ENCODE measurements at places on chromosomes 13 and 19.

GRCh38 chr13:76969488-76970365 lies 21.4 kb downstream of the ACOD1 start:
- DNase-seq = peak; percentile 12

DNA sequence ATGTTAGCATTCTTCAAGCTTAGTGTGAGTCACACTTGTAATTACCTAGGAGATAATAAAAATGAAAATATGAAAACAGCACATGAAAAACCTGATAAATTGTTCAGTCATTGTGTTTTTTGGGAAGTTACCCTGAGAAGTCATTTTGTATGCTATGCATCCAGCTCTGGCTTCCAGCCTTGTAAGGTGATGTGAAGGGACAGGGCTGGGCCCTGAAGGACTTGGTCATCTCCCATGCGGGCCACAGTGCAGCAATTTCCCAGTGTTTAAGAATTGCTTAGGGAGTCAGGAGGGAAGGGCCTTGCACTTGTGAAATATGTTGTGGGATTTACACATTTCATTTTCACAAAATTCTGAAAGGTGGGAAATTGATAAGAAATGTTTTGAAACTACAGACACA lies 41.3 kb downstream of the ARHGEF7 start:
- no peak for DNase-seq

- no peak for DNase-seq
Measured at GRCh38 chr13:103104340-103104739, 38.1 kb upstream of the SLC10A2 start.

- no peak for DNase-seq
Measured at GRCh38 chr19:18364826-18365528, 21.0 kb upstream of the GDF15 start.

DNA sequence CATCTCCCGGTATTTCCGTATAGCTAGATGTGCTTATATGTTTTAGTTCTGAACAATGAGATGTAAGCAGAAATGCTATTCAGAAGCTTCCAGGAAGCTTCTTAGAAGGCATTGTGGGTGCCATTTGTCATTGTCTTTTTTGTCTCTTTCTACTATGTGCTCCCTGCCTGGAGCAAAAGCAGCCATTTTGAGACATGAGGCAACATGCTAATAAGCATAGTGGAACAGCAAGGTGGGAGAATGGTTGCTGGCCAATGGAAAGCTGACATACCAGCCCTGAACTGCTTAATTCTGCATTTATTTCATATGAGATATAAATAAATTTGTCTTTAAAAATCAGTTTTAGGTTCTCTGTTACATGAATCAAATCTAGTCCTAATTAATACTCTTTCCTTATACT lies 299.7 kb downstream of the LMO7 start:
- no peak for DNase-seq

GRCh38 chr19:28184997-28185396 lies 1028.0 kb downstream of the UQCRFS1 start:
- no peak for DNase-seq

GRCh38 chr19:14370169-14370939 lies 10.9 kb upstream of the ADGRE5 start:
- no peak for DNase-seq

DNA sequence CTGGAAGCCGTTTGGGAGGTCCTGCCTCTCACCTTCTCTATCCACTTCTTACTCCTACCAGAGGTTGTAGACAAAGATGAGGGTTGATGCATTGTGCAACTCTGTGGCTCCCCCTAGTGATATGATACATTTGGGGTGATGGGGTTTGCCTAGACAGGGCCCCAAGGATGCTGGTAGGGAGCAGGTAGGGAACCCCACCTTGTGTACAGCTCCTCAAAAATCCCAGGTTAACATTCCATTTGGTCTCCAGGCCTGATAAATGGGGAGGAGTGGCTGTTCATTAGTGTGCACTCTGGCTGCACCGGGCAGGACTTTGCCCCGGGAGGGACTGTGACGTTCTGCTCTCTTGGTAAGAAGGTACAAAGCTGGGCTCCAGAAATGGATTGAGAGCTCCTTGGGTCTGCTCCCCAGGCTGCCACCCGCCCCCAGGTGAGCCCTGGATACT lies 19.2 kb downstream of the SIGLEC8 start:
- peak; percentile 26 for DNase-seq

DNA sequence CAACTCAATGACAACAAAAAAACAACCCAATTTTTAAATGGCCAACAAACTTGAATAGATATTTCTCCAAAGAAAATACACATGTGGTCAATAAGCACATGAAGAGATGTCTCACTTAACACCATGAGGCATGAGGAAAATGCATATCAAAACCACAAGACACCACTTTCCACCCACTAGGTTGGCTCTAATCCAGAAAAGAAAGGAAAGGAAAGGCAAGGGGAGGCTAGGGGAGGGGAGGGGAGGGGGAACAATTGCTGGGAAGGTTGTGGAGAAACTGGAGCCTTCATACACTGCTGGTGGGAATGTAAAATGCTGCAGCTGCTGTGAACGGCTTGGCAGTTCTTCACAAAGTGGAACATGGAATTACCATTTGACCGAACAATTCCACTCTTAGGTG lies 854.3 kb downstream of the UQCRFS1 start:
- DNase-seq = peak; percentile 14

DNA sequence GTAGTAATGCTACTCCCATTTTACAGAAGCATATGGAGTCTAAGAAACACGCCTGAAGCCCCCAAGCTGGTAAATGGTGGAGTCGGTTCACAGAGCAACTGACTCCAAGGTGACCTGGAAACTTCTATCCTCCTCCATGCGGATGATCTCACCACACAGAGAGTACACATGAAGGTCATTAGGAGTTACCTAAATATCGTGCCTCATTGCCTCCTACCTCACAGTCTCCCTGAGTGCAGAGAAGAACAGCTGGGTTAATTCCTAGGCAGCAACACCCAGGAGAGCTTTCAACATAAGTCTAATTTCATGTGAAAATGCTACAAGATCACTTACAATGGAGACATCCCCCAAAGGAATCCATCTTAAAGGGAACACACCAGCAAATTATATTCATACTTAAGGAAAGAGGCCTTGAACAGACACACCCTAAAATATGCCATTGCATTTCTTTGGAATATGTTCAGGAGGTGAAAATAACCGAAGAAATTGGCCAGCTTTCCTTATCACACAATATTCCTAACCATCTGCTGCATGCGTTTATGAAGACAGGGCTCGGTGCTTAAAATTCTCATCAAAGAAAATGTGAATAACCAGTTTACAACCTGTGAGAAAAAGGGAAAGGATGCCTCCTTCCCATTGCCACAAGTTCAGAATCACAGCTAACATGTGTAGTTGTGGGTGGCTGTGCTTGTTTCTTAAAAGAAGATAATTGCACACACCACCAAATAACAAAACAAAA lies 203.6 kb upstream of the NBEA start:
- DNase-seq = no peak

GRCh38 chr13:52712385-52712784 lies 27.2 kb downstream of the CNMD start:
- DNase-seq = no peak

DNA sequence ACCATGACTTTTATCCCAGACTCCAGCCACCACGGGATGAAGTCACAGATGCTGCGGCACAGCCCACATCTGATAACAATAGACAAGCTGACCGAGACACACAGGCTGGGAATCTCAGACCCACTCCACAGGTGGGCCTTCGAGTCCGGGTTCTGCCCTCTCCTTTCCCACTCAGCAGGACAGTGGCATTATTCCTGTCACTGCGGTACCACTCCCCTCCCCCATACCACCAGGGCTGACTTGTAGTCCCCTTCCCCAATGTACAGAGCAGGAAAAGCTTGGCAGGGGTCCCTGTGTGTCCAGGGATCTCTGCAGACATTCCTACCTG lies 179 bp upstream of the AMER2 start:
- peak; percentile 33 for DNase-seq

DNA sequence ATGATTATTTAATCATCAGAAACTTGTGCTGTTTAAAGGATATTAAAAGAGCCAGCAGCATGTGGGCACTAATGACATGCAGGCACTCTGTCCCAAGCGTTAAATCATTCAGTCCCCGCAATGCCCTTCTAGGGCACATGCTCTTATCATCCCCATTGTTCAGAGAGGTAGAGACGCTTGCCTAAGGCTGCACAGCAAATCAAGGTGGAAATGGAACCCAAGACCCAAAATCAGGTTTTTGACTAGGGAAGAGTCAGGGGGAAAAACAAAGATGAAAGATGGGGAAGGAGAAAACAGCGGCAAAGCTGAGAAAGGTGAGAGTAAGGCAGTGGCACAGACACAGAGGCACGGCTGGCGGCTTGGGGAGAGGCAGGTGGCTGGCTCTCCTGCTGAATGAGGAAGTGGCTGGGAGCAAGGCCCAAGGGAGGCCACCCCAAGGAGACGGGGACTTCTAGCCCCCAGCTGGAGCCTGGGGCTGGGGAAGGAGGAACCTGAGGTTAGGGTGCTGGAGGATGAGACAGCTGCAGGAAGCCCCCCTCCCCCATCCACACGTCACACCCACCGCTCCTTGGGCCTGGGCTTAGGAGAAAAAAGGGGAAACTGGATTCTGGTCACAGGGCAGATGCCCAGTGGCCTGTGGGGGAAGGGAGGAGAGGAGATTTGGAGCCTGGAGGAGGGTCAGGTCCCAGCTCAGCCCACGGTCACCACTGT lies 1.0 kb upstream of the TYROBP start:
- DNase-seq = no peak

- no peak for DNase-seq
Measured at GRCh38 chr13:64867856-64868255, 2362.3 kb downstream of the PCDH9 start.

DNA sequence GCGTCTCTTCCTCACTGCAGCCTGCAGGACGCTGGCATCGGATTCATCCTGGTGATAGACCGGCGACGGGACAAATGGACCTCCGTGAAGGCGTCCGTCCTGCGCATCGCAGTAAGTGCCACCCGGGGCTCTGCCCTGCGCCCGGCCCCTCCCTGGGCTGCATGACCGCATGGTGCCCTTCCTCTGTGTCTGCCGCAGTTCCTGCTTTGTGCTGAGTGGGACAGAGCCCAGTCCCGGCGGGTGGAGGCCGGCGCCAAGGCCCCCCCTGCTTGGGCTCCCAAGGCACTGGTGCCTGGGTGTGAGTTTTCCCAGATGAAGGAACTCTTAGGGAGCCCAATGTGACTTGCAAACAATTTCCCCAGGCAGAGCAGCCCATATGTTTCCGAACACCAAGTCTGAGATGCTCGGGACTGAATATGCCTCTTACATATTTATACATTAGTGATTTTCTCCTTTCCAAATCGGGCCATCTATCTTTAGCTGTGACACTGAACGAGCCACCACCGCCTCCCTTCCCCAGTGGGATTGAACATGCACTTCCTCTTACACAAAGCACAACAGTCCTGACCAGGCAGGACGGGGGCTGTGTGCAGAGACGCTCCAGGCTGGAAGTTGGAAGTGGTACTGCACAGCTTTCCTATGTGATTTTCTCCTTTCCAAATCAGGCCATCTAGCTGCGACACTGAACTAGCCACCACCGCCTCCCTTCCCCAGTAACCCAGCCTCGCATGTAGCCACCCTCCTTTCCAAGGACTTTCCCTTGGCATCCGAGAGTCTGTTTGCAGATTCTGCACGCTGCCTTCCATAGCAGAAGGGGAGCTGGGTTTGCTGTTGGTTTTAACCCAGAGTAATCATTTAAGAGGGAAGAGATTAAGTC lies 60.1 kb upstream of the F7 start:
- DNase-seq = no peak

DNA sequence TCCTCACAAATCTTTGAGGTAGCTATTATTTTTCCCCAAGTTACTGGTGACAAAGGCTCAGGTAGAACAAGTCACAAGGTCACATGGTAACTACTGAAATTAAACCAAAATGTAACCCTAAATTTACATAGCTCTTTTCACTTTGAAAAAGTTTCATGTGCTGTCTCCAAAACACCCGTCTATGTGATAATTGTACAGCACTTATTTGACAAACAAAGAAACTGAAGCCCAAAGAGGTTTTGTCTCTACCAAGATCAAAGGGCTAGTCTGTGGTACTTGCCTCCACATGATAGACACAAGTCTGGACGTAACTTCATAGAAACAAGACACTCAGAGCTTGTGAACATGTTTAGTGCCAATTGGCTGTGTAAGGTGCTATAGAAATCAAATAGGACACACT lies 108.3 kb downstream of the SACS start:
- DNase-seq = no peak

- no peak for DNase-seq
Measured at GRCh38 chr13:42474954-42475353, 99.0 kb upstream of the TNFSF11 start.

DNA sequence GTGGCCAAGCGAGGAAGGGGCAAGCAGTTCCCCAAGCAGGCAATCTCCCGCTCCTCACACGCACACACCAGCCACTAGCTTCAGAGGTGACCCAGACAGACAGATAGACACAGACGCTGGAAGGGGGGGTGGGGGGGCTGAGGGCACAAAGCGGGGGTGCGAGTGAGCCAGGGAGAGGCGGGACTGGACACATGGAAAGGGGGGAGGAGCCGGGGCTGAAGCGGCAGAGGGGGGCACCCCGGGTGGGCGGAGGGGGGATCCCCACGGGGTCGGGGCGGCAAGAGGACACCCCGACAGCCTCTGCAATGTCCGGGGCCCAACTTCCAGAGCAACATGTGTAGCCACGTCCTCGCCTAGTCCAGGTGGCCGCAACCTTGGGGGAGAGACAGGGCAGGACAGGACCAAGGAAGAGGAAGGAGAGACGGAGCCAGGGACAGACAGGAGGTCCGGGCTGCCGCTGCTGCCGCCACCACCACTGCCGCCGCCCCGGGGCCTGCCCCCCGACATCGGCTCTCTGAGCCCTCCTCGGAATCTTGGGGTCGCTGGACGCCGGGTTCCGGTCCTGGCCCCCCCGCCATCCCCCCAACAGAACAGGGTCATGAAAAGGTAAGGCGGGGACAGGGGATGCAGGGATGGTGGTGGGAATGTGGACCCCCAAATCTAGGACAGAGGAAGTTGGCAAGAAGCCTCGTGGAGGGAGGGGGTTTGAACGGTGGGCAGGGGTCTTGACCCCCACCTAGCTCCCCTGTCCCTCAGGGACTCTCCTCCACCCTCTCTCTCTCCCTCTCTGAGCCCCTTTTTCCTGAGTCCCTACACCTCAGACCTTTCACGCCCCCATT lies 1.1 kb downstream of the GRIN2D start:
- no peak for DNase-seq

DNA sequence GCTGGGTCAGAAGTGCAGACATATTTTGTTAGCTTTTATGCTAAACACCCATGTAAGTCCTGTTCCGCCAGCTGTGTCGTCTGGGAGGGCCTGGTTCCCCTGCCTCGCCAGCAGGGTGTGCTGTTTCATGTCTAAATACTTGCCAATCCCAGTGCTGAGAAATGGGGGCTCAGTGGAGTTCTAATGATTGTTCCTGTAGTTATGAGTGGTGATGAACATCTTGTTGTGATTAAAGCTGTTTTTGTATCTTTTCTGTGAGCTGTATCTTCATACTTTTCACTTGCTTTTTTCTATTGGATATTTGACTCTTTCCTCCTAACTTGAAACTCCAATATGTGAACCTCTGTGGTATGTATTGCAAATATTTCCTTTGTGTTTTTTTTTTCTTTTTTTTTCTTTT lies 32.7 kb downstream of the KDM4B start:
- DNase-seq = peak; percentile 61

GRCh38 chr13:73058432-73058735 lies 421 bp upstream of the KLF5 start:
- DNase-seq = no peak

All from neural progenitor cell (in vitro differentiated cells).